ENCODE measurements at places on chromosomes 7 and 10.
A peak's percentile ranks its signal among the peaks of the same experiment; 100 is the strongest.

- DNase-seq = no peak
These were observed 666 bp downstream of the SVIL start for GRCh38 chr10:29634105-29634504.

DNA sequence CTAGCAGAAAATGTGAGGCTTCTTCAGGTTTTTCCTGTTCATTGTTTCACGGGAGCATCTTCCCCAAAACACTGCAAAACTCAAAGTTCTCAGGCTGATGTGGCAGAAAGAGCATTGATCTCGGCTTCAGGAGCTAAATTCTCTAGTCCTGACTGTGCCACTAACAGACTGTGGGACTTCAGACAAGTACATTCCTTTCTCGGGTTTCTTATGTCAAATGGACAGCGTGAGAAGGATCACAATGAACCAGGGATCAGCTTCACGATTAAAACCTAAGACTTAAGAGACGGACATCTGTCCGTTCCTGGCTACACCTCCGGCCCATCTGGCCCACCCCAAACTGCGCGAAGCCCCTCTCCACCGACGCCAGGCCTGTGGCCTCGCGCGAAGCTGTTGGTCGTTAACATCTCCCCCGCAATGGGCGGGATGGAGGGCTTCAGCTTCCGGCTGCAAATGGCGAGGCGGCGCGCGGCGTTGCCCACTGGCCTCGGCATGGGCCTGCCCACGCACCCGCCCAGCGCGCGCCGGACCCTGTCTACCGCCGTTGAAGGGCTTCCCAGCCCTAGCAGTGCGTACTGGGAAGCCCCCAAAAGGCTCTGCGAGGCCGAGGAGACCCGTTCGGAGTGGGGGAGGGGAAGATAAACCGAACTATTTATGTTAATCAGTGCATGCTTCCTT is 549 bp upstream of the DDX50 start:
- DNase-seq = peak; percentile 67

- no peak for DNase-seq
These were observed 31.5 kb downstream of the ACTA2 start for GRCh38 chr10:88920986-88921593.

- DNase-seq = no peak
These were observed 50.8 kb downstream of the CDK13 start for GRCh38 chr7:40000734-40001315.

DNA sequence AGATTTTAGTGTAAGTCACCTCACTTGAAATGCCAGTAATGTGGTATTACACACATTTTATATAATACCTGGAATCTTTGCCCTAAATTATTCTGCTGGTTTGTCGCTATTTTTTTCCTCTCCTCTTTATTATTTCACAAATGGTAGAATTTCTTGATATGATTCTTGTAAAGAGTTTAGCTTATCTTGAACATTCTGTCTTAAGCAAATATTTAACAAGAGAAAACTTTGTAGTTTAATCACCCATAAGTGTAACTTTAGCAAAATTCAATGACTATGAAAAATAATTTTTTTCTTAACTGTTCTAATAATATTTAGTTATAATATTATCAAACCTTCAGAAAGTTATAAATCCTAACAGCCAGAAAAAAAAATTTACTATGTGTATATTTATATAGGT is 56.7 kb downstream of the NHLRC2 start:
- no peak for DNase-seq

- DNase-seq = no peak
These were observed 137.4 kb downstream of the GLI3 start for GRCh38 chr7:42099470-42100155.

DNA sequence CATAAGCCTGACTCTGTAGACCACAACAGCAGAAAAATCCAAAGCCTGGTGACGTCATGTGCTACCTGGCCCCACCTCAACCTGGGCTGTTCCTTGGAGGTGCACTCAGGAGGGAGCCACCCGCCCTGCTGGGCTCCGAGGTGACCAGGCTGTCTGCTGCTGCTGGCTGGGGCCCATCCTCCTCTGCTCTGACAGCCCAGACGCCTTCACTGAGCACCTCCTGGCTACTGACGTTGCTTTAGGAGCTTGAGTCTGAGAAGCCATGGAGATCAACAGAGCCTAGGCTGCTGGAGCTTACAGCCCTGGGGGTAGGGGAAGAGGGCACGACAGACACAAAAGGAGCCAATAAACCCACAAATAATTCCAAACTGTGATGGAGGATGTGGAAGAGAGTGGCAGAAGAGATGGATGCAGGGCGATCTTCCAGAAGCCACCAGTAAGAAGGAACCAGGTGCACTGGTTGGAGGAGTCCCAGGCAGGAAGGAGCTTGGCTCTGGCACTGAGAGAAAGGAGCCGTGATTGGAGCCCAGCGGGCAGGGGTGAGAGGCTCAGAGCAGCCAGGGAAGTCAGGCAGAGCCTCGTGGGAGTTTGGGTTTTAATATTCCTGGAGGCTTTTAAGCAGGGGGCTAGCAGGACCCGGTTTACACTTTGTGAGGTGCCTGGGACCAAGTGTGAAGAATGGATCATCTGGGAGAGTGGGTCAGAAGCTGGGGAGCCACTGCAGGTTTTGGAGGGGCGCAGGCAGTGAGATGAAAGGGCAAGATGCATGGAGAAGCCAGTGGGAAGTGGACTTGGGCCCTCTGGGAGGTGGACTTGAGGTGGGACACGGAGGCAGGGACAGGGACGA is 1.7 kb upstream of the PTPRE start:
- no peak for DNase-seq

DNA sequence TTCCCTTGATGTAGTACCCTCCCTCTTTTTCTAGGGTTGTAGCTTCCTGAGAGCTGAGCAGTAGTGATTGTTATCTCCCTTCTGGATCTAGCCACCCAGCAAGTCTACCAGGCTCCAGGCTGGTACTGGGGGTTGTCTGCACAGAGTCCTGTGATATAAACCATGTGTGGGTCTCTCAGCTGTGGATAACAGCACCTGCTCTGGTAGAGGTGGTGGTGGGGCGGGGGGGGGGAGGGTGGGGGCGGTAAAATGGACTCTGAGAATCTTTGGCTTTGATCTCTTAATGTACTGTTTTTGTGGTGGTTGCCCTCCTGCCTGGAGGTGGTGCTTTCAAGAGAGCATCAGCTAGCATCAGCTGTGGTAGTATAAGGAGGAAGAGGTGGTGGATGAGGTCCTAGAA is 302.0 kb upstream of the CHRM2 start:
- DNase-seq = no peak

- DNase-seq = no peak
These were observed 24.3 kb upstream of the LRRC72 start for GRCh38 chr7:16502303-16502702.

GRCh38 chr10:93745408-93746065 is 12.2 kb upstream of the LGI1 start:
- no peak for DNase-seq

DNA sequence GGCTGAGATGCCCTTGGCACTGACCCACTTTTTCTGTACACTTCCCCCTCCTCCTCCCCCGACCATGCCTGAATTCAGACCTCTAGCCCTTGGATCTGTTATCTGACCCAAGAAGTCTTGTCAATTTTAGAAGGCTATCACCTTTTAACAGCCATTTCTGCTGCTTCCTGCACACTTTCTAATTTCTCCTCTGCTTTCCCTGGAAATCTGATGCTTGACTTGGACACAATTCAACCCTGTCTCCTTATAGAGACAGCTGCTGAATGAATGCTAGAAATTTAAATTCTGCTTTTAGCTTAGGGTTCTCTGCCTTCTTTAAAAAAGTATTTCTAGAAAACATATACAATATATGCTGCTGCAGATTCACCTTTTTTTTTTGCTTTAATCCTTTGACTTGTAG is 417.9 kb upstream of the KLF6 start:
- no peak for DNase-seq

GRCh38 chr10:1179346-1180070 is 123.3 kb downstream of the WDR37 start:
- DNase-seq = no peak

- no peak for DNase-seq
These were observed 448.8 kb downstream of the DNAJB6 start for GRCh38 chr7:157785486-157786186.

All from brain microvascular endothelial cell (primary cell).